ENCODE measurements at places on chromosomes 5 and 9.

- no peak for DNase-seq
Observed at GRCh38 chr5:53045263-53045662, 56.1 kb downstream of the ITGA2 start.

DNA sequence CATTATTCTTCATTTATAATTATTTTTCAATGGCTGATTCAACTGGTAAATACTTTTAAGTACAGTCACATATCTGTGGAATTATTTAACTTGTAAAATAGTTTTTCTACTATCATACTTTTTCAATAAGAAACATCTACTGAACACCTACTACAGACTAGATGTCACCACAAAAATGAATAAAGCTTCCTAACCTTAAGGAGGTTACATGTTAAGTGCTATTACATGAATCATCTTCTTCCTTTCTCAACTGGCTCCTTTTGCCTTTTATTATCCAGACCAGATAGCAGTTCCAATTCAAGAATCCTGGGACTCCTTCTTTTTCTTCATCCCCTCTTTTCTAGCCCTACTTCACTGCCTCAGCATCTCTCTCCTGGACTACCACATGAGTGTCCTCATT lies 4.7 kb downstream of the PGGT1B start:
- no peak for DNase-seq

DNA sequence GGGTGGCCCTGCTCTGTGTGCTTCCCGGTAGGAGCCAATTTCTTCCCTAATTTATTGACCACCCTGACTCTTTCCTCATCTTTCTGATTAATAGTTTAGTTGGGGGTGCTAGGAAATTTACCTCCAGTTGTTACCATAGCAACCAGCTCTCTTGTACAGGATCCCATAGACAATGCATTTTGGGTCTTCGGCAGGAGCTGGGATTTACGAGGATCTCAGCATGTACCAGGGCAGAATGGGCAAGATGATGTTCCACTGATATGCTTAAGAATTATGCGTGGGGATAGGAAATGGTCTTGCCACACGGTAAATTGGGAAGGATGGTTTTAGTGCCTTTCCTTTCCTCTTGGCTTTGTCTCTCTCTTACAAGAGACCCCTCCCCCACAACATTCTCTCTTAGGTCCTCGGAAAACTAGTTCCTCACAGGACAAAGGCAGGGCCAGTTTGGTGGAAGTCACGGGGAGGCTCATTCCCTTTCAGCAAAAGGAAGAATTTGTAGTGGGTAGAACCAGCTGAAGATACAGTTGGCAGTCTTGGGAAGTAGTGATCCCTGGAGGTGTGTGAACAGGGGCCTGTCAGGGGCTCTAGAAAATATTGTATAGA lies 133.4 kb upstream of the SHB start:
- no peak for DNase-seq

DNA sequence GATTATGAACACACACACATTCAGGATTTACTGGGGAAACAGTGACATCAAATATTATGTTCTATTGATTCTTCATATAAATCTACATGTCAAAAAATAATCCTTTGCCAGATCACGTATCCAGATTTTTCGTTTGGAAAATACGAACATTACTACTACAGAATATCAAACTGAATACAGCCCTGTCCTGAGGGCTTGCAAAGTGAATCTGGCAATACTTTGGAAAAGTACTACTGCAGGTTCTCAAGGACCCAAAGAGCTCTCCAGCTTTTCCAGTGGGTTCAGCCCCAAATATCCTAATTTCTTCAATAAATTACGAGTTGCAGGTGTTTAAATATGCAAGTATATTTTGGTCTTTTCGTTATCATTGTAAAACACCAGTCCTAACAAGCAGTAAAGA lies 411 bp upstream of the NDUFS4 start:
- no peak for DNase-seq

- no peak for DNase-seq
Observed at GRCh38 chr9:20043035-20043434, 254.2 kb upstream of the SLC24A2 start.

GRCh38 chr5:64653766-64654560 lies 36.3 kb upstream of the SHISAL2B start:
- no peak for DNase-seq

- DNase-seq: no peak
Observed at GRCh38 chr5:14745188-14745563, 80.7 kb downstream of the OTULIN start.

DNA sequence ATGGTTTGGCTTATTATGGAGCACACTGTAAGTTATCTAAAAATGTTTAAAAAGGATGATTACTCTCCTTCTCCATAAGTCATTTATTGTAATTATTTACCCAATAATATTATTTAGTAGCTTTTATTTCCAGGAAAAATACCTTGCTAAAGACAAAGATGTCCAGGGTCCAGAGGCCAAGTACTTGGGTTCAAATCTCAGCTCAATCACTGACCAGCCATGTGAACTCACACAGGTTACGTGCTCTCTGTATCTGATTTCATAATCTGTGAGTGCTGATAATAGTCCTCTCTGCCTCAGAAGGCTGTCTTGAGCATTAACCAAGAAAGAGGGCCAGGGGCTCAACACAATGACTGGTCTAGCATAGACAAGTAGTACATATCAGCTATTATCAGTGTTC lies 27.0 kb downstream of the ALDH1A1 start:
- no peak for DNase-seq

DNA sequence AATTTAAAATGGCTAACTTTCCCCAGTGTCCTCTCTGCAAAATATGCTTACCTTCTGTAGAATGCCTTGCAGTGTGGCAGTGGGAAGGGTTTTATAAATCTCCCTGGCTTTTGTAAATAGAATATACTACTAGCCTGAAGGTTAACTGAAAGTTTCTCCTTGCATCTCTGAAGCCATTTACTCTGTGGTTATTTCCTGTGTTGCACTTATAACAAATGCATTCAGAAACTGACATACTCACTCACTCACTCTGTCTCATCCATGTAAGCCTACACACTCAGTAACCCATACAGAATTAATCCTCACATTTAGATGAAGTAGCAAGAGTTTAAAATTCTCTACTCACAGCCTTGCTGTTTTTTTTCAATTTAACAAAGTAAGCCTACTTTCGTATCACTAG lies 87.1 kb upstream of the SH3GL2 start:
- no peak for DNase-seq

GRCh38 chr9:16133556-16134227 lies 580.8 kb downstream of the CCDC171 start:
- no peak for DNase-seq

GRCh38 chr5:65796269-65796668 lies 74.3 kb downstream of the NLN start:
- no peak for DNase-seq

- no peak for DNase-seq
Observed at GRCh38 chr9:113179839-113180238, 29.0 kb downstream of the SLC31A2 start.

GRCh38 chr5:180155365-180155926 lies 53.6 kb downstream of the RASGEF1C start:
- DNase-seq: no peak

- DNase-seq: no peak
Observed at GRCh38 chr9:108874058-108874788, 12.2 kb downstream of the ACTL7A start.

DNA sequence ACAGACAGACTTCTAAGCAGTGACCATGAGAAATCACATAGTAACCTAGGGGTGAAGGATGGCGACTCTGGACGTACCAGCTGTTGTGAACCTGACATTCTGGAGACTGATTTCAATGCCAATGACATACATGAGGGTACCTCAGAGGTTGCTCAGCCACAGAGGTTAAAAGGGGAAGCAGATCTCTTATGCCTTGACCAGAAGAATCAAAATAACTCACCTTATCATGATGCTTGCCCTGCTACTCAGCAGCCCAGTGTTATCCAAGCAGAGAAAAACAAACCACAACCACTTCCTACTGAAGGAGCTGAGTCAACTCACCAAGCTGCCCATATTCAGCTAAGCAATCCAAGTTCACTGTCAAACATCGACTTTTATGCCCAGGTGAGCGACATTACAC lies 38.0 kb upstream of the CCDC152 start:
- no peak for DNase-seq

- DNase-seq: no peak
Observed at GRCh38 chr9:103731541-103731940, 362.6 kb upstream of the SMC2 start.
